ENCODE measurements at places on chromosomes 7 and 10.

GRCh38 chr10:118370499-118370898, 28.4 kb upstream of the FAM204A start:
- no peak for DNase-seq

GRCh38 chr10:60032723-60033122, 126.4 kb upstream of the CCDC6 start:
- peak; percentile 49 for DNase-seq

DNA sequence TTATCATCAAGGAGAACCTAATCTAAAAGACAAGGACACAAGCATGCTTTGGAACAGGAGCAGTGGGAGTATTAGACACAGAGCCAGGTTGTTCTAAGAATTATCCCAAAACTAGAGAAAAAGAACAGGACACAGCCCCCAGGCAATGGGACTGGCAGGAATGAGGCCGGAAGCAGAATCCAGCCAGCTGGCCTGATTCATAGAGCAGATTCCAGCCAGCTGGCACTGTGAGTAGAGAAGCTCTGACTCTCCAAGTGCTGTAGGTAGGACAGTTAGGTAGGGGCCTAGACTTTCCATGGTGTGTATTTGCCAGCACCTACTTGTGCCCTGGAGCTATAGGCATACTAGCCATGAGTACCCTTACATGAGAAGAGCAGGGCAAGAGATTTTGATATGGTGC, 13.3 kb upstream of the RAB18 start:
- no peak for DNase-seq

GRCh38 chr10:110833234-110833940, 38.3 kb upstream of the PDCD4 start:
- no peak for DNase-seq

GRCh38 chr10:106595281-106595680, 569.2 kb downstream of the SORCS1 start:
- no peak for DNase-seq

DNA sequence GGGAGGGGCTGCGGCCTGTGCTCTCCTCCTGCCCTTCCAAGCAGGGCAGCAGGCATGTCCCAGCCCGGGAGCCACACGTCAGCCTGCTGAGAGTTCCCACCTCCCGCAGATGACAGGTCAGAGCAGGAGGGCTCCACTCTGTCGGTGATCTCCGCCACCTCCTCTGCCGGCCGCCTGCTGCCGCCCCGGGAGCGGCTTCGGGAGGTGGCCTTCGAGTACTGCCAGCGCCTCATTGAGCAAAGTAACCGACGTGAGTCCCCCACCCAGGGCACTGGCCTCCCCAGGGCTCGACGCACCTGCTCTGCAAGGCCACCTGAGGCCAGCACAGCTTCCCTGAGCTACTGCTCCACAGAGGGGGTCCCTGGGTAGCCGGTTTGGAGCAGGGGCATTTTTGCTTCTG, 9.4 kb downstream of the AP5Z1 start:
- no peak for DNase-seq

DNA sequence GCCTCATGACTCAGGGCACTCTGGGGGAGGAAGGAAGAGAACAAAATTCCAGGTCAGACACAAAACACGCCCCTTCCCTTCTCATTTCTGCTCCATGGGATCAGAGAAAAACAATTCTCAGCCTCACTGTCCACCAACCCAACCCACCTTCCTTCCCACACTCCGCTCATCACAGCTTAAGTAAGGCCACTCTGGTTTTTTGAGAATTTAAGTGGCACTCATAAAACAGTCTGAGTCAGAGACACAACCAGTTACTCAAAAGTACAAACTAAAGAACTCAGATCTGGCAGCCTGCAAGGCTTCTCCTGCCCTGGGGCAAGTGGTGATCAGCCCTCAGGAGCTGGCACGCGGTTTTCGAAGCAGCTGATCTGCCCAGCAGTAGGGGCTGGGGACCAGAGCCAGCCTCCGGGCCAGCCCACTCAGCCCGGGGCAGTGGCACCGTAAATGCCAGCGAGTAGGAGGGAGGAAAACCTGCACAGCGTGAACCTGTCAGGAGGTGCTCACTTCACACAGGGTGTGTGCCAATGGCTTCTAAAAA, 39.1 kb upstream of the ABLIM1 start:
- DNase-seq = no peak

GRCh38 chr10:6503171-6503570, 76.9 kb downstream of the PRKCQ start:
- no peak for DNase-seq

- DNase-seq = no peak
Measured at GRCh38 chr10:105138358-105138757, 497.3 kb downstream of the SORCS3 start.

- DNase-seq = no peak
Measured at GRCh38 chr7:3238525-3239210, 62.4 kb upstream of the SDK1 start.

- no peak for DNase-seq
Measured at GRCh38 chr7:51236470-51237132, 80.0 kb downstream of the COBL start.

DNA sequence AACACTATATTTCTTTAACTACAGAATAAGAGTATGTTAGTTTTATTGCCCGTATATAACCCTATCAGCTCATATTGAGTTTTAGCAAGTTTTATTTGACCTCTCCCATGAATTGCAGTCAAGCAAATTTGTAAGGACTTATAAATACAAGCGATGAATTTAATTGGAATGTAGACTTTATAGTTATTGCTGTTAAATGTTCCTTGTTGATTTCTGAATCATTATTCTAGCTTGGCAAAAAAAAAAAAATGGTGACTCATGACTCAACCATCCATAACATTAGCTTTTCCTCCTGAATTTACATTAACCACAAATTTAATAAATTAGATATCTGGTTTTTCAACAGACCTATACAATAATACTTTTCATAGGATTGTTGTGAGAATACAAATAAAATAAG, 334.0 kb upstream of the LRRTM3 start:
- peak; percentile 78 for DNase-seq

GRCh38 chr7:99860281-99861127, 16.3 kb downstream of the OR2AE1 start:
- DNase-seq = peak; percentile 51

DNA sequence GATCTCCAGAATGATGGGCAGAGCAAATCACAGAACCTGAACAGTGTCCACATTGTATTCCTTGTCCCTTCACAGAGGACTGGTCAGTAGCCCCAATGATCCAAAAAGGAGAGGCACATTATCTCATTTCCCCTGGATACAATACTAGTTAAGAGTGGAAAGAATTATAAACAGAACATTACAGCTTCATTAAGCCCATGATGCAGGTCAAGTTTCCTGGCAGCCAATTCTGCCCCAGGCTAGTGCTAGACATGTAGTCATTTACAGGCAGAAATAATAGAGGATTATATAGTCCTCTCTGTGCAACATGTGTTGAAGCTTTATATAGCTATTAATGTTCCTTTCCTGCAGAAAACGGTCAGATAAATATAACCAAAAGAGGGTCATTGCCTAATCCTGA, 124.3 kb upstream of the WNT16 start:
- DNase-seq = no peak

- peak; percentile 52 for DNase-seq
Measured at GRCh38 chr7:149422162-149422913, 38.5 kb downstream of the ZNF777 start.

DNA sequence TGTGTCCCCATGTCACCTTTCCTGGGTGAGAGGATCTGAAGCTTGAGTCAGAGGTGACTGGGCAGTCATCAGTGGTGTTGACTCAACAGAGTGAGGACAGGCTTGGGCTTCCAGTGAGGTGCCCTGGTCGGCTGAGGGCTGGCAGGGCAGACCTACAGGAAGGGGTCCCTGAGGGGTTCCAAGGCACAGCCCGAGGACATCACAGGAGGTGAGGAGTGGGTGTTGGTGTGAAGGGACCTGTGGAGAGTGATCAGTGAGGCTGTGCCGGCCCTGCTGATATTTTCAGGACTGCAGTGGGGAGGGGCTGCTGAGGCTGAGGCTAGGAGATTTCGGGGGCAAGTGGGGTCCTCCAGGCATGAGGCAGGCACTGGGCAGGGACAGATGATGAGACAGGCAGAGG, 545.5 kb downstream of the TCERG1L start:
- no peak for DNase-seq

DNA sequence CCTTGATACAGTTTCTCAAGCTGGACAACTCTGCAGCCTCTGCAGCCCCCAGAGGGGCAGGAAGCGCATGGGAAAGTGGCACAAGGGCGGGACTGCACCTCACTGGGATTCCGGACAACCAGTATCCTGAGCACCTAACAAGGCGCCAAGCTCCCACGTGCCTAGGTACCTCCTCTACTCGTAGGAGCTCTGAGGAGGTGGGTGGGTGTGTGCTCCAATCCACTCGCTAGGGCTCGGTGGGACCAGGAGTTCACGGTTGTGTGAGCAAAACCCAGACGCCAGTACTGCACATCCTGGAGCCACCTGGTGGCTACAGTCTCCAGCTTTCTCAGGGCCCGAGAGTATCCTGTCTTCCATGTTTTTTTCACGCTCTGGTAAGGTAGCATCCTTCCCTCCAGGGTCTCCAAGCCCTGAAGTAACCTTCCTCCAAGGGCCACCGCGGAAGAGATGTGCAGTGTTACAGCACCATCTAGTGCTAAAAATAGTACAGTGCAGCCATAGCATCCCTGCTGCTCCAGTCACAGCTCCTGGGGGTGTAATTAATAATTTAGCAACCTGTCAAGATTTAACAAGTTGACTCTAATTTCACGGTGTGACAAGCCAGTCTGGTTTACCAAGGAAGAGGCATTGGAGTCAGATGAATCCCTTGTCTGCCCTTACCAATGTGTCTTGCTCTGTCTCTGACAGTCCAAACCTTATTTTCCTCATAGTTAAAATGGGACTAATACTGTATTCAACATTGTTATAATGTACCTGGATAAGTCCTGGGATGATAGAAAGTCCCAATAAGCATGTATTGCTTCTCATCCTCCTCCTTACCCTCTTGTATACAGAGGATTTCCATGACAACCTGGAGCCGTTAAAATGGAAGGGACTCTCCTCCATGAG, 70.4 kb downstream of the HERPUD2 start:
- peak; percentile 41 for DNase-seq

DNA sequence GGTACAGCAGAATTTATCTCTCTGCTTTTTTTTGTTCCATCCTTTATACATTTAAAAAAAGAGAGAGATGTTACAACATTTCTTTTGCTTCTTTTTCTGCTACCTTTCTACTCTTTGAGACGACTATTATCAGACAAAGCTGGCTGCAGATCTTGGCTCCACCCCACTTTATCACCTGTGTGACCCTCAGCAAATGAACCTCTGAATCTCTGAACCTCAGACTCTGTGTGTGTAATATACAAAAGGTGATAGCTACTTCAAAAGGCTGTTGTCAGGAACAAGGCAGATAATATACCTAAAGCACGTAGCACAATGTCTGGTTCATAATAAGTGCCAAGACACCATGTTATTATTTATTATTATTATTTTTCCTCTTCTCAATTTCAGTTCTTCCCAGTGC, 32.6 kb upstream of the UBE2D1 start:
- no peak for DNase-seq

- no peak for DNase-seq
Measured at GRCh38 chr10:131683941-131684340, 216.9 kb upstream of the PPP2R2D start.

DNA sequence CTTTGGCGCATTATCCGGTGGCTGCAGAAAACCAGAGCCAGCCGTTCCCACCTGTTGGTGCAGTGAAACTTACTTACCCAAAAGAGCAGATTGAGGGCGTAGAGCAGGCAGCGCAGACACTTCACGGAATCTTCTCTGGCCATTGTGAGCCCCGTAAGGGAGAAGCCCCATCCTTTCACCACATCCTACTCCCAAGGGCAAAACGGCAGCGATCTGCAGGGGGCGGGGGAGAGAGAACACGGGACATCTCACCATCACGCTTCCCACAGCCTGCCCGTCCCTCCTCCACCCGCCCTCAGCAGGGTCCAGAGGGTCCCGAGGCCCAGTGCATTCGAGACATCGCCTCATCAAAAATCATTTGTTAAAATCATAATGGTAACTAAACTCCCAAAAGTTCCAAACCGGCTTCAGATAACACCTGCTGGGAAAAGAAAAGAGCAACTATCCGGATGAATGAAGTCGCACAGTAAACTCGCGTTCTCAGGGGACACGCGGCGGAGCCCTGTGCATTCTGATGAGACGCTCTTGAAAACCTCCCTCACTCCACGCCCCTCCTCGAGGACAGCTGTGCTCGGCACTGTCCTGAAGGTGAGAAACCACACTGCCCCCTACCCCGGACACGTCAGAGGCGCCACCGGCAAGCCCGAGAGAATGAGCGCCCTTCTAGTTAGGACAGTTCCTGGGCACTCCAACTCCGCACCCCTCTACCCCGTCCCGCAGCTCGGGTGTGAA, 1.2 kb downstream of the TSPAN12 start:
- peak; percentile 2 for DNase-seq

GRCh38 chr7:69277366-69277765, 320.9 kb upstream of the AUTS2 start:
- DNase-seq = peak; percentile 89

DNA sequence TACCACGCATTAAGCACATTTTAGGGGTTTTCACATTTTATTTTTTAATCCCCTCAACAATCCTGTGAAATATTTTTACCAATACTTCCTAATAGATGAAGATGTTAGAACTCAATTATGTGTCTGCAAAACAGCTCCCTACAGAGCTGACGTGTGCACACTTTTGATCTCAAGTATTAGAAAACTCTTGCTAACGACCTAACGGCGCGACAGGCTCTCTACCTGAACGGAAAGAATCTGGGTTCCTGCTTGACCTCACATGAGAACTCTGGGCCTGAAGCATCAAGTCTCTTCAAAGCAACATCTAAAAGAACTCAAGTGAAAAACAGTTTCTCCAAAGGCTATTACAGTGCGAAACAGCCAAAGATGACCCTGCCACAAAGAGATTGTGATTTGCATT, 113.9 kb downstream of the DOCK4 start:
- no peak for DNase-seq

- peak; percentile 49 for DNase-seq
Measured at GRCh38 chr7:66399566-66399965, 194.4 kb downstream of the TPST1 start.

GRCh38 chr10:101116754-101117153, 14.3 kb upstream of the TLX1 start:
- no peak for DNase-seq

- DNase-seq = no peak
Measured at GRCh38 chr10:98331885-98332284, 63.9 kb upstream of the LOXL4 start.

- DNase-seq = no peak
Measured at GRCh38 chr10:27601946-27602538, 97.9 kb downstream of the RAB18 start.

DNA sequence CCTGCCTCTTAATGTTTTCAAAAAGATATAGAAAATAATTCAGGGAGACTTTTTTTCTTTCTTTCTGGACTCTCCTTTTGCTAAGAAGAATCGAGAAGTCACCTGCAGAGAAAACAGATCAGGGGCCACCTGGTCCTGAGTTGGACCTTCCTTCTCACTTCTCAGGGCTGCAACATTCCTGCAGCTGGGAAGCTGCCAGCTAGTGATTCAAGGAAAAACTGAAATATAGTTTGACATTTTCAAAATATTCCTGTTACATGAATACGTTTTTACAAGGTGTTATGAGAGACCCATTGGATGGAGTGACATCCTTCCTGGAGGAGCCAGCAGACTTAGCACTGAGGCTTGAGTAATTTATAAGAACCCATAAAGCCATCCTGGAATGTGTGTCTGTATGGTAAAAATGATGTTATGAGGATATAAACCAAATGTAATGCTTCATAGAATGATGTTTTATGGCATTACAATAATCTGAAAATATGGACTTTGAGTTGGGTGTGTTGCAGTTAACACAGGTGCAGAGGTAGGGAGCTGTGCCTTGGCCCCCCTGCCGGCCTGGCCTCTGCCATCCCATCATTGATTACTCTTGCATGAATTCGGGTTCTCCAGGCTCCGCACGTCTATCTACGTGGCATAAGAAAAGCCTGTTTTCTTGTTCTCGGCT, 149.7 kb downstream of the PAXIP1 start:
- no peak for DNase-seq

GRCh38 chr10:5811387-5811821, 1.8 kb downstream of the GDI2 start:
- peak; percentile 36 for DNase-seq
